ENCODE measurements at places on chromosomes 13 and 19.

GRCh38 chr13:55229906-55230569, 1910.7 kb upstream of the PRR20A start:
- no peak for DNase-seq

DNA sequence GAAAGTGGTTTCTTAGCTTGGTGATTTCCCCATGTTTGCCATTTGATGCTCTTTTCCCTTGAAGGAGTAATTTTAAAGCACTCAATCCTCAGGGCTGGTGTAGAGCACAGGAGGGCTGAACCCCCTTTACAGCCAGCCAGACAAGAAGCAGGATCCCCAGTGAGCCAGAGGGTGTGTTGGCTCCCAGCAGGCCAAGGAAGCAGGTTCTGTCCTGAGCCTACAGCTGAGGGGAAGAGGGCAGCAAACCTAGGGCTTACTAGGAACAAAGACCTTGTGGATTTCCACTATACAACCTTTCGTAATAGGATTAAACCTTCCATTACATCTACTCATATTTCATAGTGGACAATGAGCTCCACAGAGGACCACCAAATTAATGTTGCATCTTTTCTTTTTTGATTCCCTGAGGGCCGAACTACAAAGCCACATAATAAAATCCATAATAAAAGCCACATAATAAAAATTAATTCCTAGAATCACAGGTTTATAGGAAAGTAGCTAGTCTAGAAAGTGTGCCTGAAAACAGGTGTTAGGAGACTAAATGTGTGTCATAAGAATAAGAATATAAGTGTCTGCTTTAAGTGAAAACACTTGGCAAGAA, 300.2 kb downstream of the DCLK1 start:
- DNase-seq = no peak

- no peak for DNase-seq
These were observed 40.6 kb downstream of the PHF11 start for GRCh38 chr13:49536144-49536873.

DNA sequence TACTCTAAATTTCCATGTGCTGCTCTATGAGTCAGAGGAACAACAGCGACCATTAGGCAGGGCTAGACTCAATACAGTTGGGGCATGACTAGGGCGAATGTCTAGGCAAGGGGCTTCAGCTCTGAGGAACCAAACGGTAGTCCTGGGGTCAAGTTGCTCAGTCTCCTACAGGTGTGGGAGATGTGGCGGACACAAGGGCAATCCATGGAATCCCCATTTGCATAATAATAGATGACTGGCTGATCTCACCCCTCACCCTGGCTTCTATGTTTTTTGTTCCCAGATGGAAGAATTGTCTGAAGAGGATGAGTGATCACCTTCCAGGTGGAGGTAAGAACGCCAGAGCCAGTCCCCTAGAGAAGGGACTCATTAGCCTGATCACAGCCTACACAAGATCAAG, 1048.2 kb upstream of the MIR17HG start:
- DNase-seq = no peak

DNA sequence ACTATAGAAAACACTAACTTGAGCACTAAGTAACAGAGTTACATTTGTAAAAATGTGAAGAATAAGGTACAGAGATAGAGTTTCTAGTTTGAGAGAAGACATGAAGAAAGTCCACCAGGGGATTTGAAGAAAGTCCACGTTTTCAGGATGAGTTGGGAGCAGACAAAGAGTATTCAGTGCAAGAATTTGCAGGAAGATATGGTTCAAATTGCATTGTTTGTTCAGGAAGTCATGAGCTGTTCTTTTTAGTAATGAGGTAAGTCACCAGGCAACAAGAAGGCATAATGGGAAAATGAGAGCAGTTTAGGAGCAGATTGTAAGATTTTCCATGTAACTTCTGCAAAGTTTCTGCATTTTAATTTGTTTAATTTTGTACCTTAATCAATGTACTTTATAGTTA, 618.0 kb downstream of the DACH1 start:
- no peak for DNase-seq

DNA sequence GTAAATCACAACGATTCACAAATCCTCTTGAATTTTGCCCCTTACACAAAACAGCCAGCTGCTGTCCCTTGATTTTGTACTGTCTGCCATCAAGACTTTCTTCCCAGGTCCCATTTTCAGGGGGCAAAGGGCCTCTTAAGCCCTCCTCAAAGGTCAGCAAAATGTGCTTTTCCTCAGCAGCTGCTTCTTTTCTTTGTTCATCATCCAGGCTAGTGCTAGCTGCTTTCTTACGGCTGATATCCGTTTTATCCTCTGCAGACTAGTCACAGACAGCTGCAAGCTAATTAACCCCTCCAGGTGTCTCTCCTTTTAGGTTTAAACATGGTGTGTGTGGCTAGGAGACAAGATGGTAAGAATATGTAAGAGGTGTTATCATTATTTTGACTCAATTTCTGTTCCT, 90.9 kb downstream of the NALCN start:
- DNase-seq = no peak

DNA sequence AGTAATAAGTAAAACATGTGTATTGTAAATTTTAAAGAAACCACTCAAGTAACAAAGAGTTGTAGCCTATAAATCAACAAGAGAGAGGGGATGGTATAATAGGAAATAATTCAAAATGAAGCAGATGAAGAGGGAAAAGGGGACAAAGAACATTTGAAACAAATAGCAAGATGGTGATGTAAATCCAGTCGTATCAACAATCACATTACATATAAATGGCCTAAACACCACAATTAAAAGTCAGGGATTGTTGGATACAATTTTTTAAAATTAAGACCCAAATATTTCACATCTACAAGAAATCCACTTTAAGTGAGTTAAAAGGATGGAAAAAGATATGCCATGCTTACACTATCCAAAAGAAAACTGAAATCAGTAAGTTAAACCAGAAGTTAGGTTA, 15.2 kb downstream of the FNDC3A start:
- no peak for DNase-seq

- DNase-seq = no peak
These were observed 15.3 kb downstream of the TMEM38A start for GRCh38 chr19:16676101-16676798.

DNA sequence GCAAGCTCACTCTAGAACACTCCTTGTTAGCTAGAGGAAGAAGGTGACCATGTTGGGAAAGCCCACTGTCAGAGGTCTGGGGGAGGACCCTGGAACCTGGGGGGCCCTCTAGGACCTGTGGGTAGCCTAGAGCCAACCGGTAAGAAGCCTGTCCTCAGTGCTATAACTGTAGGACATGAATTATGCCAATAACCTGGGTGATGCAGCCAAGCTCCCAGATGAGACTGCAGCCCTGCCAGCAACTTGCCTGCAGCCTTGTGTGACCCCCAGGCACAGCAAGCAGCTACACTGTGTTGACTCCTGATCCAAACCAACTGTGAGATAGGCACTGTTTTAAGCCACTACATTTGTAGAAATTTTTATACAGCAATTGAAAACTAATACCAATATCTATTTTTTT, 122.3 kb downstream of the MIPEP start:
- DNase-seq = no peak

Measured in AG09309 (cell line).